ENCODE measurements at places on chromosomes 5 and 9.

- DNase-seq = no peak
Observed at GRCh38 chr5:148839960-148840359, 13.5 kb downstream of the ADRB2 start.

DNA sequence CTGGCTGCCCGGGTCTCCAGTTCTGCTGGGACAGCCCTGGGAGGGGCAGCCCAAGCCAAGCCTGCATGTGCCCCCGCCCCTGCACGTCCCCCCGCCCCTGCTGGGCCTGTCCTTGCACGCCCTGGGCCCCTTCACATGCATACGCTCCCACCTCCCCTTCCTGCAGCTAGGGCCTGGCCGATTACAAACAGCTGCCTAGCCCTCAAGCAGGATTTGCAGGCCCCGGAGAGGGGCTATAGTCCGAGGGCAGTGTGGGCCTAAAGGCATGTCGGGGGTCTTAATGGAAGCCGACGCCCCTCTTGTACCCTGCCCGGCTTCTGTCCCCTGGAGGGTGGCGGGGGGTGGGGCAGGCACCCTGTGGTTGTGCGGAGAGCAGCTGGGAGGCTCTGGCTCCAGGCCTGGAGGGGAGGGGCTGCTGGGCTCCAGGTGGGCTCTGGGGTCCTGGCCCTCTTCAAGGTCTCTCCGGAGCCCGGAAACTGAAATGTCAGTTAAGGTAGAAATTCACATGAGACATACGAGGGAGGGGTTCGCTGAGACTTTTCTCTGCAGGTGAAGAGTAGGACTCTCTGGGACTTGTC is 16.9 kb downstream of the COL5A1 start:
- no peak for DNase-seq

DNA sequence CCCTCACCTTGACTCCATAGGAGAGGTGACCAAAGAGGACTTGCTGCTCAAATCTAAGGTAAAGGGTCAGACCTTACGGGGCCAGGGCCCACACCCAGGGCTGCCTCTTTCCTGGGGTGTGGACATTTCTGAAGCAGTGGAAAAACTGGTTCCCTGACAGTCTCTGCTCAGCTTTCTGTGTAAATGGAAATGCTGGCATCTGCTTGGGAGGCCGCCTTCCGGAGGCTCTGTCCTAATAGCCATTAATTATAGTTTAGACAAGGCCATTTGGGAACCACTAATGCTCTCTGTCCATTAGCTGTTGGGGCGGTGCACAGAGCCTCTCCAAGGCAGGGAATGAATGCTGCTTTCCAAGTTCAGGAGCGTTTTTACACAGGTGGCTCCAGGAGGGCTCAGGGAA is 17.3 kb downstream of the USP20 start:
- DNase-seq = no peak

DNA sequence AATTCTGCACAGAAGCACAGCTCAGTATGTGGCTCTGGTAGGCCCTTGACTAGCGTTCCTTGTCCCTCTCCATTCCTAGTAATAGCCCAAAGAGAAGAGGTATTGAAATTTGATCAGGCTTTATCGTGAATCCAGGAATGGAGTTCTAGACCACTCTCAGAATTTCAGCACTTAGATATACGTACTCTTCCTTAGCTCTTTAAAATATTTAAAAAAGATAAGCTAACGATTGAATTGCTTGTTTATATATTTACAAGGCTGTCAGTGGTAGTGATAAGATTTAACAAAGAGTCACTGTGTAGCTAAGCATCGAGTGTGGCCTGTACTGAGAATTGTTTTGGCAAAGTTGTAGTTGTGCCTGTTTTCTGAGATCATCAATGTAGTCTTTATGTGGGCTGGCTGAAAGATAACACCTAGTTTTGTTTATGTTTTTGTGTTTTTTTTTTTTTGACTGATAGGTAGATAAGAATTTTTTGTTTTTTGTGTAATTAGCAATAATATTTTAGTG is 2.5 kb downstream of the KIAA1958 start:
- no peak for DNase-seq

DNA sequence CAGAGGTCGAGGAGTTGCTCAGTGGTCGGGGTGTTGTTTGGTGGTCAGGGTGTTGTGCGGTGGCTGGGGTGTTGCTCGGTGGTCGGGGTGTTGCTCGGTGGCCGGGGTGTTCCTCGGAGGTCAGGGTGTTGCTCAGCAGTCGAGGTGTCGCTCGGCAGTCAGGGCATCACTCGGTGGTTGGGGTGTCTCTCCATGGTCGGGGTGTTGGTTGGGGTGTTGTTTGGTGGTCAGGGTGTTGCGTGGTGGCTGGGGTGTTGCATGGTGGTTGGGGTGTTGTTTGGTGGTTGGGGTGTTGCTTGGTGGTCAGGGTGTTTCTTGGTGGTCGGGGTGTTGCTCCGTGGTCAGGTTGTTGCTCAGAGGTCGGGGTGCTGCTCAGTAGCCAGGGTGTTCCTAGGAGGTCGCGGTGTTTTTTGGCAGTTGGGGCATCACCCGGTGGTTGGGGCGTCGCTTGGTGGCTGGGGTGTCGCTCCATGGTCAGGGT is 11.0 kb upstream of the GPSM1 start:
- no peak for DNase-seq

- no peak for DNase-seq
Observed at GRCh38 chr9:83794051-83794450, 23.5 kb downstream of the GKAP1 start.

DNA sequence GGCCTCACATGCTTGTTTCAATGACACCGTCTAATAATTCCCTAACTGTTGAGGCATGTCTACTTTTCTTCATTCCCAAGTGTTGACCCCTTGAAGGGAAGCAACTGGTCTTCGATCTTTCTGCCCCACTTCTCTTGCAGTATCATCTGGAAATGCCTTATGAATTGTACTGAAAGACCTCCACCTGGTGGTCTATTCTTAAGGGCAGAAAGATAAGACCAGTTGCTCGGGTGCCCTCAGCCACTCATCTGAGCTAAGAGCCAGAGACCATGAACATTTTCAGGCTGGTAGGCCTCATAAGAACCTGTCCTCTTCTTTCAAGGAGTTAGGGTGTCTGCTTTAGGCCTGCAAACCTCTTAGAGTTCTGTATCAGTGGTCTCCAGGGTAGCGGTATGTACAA is 542.5 kb downstream of the CTNND2 start:
- DNase-seq = no peak

DNA sequence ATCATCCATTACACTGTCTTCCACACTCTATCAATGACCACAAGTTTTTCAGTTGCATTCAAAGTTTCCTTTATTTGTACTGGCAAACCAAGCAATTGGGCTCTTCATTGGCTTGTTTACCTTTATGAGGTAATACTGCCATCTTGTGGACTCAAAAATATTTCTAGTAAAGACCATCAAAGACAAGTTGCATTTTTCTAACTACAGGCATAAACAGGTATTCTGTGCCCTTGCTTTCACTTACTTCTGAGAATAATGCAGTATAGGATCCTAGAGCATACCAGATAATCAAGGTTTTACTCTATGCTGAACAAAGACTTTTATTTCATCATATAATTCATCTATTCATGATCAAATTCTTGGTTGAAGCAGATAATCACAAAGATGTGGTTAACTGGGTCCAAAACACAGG is 173.7 kb upstream of the POU5F2 start:
- no peak for DNase-seq

- DNase-seq = no peak
Observed at GRCh38 chr9:86577420-86578333, 223.5 kb upstream of the TUT7 start.

DNA sequence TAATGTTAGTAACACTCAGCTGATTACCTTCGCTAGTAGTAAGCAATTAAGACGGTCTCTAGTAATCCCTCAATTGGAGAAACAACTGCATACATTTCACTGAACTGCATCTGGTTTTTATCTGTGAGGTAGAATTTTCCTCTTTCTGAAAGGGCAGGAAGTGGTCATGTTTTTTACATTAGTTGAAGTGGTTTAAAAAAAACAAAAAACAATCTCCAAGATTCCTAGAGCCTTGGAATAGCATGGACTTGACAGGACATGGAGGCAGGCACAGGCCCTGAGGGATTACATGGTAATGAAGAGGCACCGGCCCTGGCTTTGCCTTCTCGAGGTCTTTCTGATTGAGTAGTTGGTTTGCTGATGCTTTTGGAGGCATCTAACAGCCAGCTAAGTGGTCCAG is 25.8 kb downstream of the THBS4 start:
- DNase-seq = no peak

GRCh38 chr5:154046486-154046885 is 7.7 kb downstream of the MFAP3 start:
- no peak for DNase-seq

DNA sequence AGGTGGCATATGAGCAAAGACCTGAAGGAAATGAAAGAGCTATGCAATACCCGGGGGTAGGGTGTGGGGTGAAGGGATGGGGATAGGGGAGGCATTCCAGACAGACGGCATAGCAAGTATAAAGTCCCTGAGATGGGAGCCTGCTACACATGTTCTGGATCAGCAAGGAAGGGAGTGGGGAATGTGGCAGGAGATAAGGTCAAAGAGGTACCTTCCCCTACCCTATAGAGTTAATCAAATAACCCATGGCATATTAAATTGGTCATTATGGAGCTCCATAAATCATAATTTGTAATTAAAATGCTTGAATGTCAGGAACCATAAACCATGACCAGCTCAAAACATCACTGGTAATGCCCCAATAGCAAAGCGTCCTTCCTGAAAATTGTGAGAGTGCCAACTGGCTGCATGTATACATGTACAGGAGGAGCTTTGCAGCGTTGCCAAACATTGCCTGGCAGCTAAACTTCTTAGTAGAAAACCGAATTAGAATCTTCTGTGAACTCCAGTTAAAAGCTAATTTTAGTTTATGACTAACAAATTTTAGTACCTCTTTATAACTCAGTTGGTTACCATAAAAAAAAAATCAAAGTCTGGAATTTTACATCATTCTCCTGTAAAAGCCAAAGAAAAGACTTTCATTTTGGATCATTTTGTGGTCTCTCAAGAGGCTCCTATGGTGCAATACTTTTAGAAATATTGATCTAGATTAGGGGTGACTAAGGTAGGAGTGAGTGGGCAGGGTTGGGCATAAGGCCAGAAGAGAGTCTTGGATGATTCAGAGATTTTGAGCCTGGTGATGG is 4.7 kb downstream of the DNAI1 start:
- no peak for DNase-seq

DNA sequence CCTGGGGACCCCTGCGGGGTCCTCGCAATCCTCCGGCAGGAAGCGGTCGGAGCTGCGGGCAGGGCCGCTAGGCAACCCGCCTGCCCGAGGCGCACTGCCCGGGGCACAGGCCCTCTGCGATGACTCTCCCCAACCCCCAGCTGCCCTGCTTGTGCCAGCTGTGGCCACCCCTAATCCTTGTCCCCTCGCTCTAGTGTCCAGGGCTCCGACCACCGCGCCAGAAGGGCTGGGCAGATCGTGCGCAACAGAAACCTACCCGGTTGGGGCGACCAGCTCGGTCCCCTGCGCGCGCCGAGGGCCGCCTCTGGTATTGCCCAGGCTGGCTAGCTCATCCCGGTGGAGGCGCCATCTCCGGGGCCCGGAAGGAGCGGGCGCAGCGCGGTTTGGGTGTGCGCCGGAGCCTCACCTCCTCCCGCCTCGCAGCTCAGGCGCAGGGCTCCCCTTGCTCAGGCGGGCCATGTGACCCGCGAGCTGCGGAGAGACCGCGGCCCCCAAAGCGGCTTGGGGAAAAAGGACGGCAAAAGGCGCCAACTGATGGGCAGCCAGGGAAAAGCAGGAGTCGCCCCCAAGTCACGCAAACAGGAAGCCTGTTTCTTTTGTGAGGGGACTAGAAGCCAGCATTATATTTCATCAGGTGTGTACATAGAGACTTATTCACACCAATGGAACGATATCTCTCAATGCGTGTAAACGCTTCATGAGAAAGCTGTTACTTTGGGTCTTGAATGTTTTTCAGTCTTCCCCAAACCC is 46.8 kb upstream of the RNF20 start:
- DNase-seq = no peak

DNA sequence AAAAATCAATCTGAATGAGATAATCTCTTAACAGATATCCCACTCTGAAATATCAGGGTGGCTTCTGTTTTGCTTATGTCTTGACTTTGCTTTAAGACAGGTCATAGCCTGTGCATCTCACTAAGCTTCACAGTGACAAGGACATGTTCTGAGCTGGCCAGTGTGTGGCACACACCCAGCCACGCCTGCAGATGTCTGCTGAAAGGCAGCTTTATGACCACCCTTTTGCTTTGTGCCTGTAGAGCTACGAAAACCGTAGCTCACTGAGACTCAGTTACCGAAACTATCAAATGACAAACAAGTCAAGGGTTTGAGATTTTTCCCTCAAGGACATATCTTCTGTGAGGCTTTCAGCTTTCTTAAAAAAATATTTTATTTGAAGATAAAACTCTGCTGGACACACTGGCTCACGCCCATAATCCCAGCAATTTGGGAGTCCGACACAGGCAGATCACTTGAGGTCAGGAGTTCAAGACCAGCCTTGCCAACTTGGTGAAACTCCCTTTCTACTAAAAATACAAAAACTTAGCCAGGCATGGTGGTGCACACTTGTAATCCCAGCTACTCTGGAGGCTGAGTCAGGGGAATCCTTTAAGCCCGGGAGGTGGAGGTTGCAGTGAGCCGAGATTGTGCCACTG is 233.2 kb downstream of the SPATA31A1 start:
- DNase-seq = no peak

GRCh38 chr9:14907696-14908095 is 2.5 kb downstream of the FREM1 start:
- DNase-seq = no peak

DNA sequence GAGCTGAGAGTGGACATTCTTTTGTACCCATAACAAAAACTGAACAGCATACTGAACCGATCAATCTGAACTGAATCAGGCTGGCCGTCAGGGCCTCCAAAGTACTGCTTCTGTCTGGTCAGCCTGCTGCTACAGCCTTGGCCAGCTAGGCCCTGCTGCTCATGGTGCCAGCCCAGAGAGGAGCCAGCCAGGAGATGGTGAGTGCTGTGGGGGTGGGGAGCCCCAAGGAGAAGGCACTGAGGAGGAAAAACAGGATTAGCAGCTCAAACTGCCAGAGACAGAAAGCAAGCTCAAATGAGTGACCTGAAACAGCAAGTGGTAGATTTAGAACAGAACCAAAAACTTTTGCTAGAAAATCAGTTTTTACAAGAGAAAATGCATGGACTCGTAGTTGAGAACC is 23.9 kb downstream of the SRP19 start:
- DNase-seq = no peak

- no peak for DNase-seq
Observed at GRCh38 chr9:115691693-115692092, 461.9 kb upstream of the PAPPA start.

- DNase-seq = no peak
Observed at GRCh38 chr9:5510360-5510931, at the start of gene PDCD1LG2. Gene PDCD1LG2, plus strand, starts transcription at chr9:5510531. Its CDS starts 12,016 bp downstream, at chr9:5522547.

DNA sequence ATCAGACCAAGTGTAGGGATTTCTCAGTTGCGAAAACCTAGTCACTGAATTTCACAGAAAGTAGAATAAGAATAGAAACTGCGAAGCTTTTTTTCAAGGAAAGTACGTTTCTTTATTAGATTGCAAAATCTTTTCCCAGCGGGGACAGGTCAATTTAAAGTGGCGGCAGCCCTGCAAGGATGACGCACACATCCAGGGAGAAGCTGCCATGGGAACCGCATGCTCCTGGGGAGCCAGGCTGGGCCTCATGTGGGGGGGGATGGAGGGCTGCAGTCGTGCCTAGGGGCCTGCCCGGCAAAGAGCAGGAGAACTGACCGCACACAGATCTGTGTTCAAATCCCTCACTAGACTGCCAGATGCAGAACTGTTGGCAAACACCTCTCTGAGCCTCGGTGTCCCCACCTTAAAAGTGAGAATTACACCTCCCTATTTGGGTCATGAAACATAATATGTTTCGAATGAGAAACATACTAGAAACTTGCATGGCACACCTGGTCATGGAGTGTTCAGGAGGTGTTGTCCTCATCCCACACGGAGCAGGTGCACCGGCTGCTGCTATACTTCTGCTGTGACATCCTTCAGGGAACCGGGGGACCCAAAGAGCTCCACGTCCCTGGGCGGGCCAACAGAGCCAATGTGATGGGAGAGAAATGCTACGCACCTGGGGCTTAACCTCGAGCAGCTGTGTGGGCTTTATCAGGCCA is 127.8 kb upstream of the PHYKPL start:
- DNase-seq = no peak
